Hematopoietic multipotent progenitor cell treated with erythropoietin and hydrocortisone succinate and interleukin-3 and kit ligand, for 4 days (in vitro differentiated cells): ENCODE measurements at places on chromosomes 11 and 22.

- DNase-seq: peak; percentile 93
These were observed 12.5 kb upstream of the MRPL16 start for GRCh38 chr11:59822989-59823566.

DNA sequence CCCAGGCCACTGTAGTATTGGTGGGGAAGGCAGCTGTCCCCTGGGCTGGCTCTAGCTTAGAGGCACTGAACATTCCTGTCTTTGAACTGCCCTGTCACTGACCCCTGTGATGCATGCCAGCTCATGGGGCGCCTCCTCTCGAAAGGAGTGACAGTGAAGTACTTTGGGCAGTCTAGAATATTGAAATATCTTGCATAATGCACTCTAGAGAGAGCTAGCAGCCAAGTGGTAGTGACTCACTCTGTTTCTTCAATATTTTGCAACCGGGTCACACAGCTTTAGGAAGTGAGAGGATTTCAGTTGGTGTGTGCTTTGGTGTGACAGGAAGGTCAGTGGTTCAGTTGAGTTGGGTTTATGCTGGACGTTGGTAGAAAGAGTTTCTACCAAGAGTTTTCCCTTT, 35.5 kb upstream of the ST14 start:
- peak; percentile 79 for DNase-seq

- DNase-seq: no peak
These were observed 83.3 kb downstream of the SGSM3 start for GRCh38 chr22:40453671-40454070.

DNA sequence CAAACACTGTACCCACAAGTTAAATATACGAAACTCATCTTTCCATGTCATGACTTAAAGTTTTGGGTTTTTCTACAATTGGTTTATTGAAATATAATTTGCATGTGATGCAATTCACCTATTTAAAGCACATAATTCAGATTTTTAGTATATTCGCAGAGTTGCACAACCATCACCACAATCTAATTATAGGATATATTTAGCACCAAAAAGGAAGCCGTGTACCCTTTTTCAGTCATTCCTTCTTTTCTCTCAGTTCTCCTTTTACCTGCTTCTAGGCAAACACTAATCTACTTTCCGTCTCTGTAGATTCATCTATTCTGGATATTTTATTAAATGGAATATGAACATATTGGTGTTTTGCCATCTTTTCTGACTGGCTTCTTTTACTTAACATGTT, 1458.1 kb upstream of the TENM4 start:
- peak; percentile 7 for DNase-seq

DNA sequence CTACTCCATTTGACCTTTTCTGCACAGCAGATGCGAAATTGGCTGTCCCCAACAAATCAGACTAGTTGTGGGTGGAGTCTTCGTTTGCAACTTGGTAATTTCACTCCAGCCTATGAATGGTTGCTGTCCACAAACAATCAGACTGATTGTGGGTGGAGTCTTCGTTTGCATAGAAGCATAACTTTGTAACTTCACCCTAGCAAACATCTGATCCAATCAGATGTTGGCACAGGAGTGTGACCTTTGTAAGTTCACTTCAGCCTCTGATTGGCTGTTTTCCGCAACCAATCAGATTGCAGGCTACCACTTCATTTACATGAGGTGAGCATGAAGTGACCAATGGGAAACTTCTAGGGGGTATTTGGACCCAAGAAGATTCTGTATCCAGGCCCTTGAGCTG, 16.3 kb upstream of the CABP2 start:
- DNase-seq: peak; percentile 15

DNA sequence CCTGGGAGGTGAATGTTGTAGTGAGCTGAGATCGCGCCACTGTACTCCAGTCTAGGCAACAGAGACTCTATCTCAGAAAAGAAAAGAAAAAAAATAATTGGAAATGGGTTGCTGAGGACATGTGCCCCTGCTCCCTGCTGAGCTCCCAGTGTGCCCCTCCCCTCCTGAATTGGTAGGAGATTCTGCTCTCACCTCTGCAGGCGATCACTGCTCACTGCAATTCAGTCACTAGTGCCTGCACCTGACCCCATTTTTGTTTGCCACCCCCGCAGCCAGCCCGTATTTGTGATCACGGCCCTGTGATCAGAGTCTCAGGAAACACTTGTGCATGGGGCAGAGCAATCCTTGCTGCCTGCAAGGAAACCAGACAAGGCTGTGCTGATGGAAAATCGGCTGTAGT, 16.3 kb upstream of the SEC14L3 start:
- no peak for DNase-seq

- DNase-seq: no peak
These were observed 171.0 kb upstream of the ARHGAP20 start for GRCh38 chr11:110883256-110883655.

- no peak for DNase-seq
These were observed 20.9 kb downstream of the ACAT1 start for GRCh38 chr11:108142304-108142703.

GRCh38 chr22:46796566-46797195, 34.2 kb downstream of the TBC1D22A start:
- no peak for DNase-seq

GRCh38 chr11:72482211-72482812, 48.0 kb upstream of the CLPB start:
- DNase-seq: peak; percentile 88

GRCh38 chr11:86641537-86642261, 30.7 kb downstream of the ME3 start:
- DNase-seq: no peak

- DNase-seq: peak; percentile 63
These were observed 536 bp downstream of the YWHAH start for GRCh38 chr22:31944700-31945442.

DNA sequence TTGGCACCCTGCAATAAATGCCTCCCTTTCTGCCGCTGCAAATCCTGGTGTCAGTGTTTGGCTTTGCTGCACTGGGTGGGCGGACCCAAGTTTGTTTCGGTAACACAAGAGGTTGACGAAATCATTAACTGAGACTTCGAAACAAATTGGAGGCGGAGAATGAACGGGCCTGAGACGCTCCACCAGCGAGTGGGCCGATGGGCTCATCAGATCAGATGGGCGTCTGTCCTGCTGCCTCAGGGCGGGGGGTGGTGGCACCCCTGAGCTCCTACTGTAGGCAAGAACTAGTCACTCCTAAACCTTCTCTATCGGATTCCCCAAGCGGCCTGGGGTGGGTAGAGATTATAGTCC, 918 bp upstream of the CAPN5 start:
- peak; percentile 61 for DNase-seq

DNA sequence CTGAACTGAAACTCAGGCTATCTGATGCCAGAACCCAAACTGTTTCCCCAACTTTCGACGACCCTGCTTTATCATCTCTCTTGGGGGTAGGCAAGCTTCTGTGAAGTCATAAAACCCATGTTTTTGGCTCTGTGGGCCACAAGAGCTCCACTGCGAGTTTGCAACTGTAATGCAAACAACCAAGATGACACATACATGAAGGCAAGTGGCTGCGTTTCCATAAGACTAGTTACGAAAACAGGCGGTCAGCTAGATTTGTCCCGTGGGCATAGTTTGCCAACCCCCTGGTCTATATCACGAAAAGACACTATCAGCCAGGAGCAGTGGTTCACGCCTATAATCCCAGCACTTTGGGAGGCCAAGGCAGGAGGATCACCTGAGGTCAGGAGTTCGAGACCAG, 37.5 kb downstream of the TPST2 start:
- DNase-seq: no peak

GRCh38 chr11:92153542-92153941, 71.1 kb upstream of the FAT3 start:
- no peak for DNase-seq

- DNase-seq: no peak
These were observed 96.3 kb upstream of the RAB1B start for GRCh38 chr11:66172146-66172545.

DNA sequence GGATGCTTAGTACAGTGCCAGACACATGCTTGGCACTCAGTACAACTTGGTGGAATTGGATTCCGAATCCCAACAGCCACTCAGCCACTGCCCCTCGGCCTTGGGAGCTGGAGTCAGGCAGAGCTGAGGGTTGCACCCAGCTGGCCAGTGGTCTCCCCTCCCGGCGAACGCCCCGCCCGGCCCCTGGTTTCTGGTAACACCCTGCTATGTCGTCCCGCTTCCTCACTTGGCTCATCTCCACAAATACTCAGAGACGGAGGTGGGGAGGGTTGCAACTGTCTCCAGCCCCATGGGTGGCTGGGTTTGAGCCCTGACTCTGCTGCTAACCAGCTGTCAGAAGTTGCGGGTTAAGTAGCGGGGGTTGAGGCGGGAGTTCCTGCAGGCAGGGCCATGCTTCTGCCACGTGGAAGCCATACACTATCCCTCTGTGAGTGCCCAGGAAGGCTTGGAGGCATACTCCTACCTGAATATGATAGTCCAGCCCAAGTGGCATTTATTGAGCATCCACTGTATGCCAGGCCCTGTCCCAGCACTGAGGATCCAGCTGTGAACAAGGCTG, 67.1 kb downstream of the GRIK4 start:
- DNase-seq: no peak

- DNase-seq: no peak
These were observed 93.5 kb downstream of the LARGE2 start for GRCh38 chr11:46015941-46016340.

- DNase-seq: no peak
These were observed 1.5 kb downstream of the LTBP3 start for GRCh38 chr11:65556470-65557279.

GRCh38 chr11:108196901-108197300, 25.5 kb downstream of the NPAT start:
- no peak for DNase-seq

DNA sequence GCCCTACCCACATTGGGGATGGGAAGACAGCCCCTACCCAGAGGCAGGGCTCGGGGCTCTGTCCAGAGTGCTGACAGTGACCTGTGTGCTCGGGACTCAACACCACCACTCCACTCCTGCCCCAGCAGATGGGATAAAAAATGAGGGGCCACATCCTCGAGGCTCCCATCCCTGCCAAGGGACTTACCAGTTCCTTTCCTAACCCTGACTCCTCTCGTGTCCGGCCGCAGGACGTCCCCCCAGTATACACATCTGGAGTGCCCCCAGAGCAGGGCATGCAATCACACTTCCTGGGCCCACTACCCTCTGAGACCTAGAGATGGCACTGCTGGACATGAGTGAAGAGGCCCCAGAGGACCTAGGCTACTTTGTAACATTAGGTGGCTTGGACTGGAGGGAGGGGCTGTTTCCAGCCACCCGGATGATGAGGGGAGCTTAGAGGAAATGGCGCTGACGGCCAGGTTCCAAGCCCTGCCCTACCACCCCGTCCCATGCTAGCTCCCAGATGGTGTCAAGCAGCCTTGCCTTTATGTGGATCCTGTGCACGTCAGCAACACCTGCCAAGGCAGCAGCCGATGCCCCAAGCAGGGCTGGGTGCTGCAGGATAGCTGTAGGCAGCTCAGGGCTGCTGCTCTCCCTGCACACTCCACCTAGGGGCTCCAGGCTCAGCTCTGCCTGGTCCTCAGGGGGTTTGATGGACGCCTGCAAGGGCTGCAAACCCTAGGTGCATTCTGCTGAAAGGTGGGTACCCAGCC, 86.6 kb downstream of the DGCR2 start:
- DNase-seq: peak; percentile 50

DNA sequence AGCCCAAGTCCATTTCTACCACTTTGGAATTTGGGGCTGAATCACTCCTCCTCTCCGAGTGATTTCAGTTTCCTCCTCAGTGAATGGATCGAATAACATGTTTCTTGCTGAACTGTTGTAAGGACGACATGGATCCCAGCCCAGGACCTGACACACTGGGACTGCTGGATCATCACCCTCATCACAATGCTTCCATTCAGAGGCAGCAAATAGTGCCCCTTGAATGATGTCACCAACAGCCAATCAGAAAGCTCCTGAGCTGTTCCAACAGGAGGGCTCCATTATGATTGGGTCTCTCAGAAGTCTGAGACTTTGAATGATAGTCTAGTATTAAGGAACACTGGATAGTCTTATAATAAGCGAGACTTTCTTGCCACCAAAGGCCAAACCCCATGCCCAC, 158.9 kb downstream of the MYO18B start:
- DNase-seq: no peak

GRCh38 chr11:46675949-46676348, 24.5 kb downstream of the ARHGAP1 start:
- no peak for DNase-seq

DNA sequence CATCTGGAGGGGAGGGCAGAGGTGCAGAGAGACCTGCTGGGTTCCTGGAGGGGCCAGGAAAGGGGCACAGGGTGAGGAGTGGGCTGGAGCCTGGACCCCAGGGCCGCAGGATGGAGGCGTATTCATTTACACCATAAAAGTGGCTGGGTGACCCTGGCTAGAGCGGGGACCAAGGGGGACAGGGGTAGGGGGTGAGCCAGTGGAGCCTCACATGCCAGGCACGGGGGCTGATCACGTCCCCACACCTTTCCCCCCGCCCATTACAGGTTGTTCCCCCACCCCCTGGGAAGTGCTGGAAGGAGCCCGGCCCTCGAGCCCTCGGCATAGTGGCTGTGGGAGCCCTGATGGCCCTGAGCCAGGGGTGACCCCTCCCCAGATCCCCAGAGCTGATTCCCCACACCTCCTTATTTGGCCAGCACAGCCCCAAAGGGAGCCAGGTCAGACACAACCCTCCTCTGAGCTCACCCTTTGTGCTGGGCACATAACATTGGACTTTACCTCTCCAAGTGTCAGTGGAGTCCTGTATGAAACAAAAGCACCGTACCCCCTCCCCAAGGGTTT, 781 bp downstream of the TCIRG1 start:
- no peak for DNase-seq

DNA sequence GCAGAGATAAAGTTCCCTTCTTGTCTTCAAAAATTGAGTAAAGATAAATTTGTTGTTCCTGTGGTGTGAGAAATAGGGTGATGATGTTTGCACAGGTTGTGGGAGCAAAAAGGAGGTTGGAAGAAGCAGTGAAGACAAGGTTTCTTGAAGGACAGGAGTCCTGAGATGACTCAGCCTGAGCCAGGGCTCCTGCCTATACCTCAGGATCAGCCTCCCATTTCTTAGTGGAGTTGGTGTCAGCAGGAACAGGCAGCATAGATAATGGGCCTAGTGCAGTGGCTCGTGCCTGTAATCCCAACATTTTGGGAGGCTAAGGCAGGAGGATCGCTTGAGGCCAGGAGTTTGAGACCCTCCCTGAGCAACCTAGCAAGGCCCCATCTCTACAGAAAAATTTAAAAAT, 28.7 kb downstream of the EIF4G2 start:
- no peak for DNase-seq

DNA sequence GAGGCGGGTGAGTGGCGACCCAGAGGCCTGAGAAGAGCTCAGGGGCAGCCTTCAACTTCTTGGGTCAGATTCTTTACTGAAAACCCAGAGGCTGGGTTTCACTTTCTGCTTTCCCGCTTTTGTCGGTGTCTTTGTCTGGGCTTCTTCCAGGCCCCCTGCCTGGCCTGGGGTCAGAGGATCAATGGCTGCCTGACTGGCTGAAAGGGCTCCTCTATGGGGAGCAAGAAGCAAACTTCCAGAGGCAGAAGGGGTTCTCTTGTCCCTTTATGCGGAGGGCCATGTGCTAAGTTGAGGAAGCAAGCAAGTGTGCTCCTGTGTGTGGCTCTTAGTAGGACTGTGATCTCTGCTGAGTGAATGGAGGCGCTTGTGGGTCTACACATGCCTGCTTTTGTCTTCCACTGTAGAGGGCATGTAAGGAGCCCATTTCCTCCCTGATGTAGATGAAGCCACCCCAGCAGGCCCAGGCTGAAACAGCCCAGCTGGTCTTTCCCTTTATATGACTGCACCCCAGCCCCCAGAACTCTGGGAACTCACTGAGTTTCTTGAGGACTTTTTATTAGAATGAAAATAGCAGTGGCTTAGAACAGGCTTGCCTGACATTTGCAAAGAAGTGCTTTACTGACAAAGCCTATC, 1.0 kb upstream of the PKNOX2 start:
- no peak for DNase-seq
